Stimulated activated CD8-positive, alpha-beta memory T cell treated with anti-CD3 and anti-CD28 coated beads, Interleukin-4, amount 100 ng/mL, for 1 hour (primary cell): ENCODE measurements at places on chromosomes 16 and 17.

- DNase-seq: peak; percentile 62
These were observed 8.0 kb downstream of the ALOX12B start for GRCh38 chr17:8079291-8080207.

DNA sequence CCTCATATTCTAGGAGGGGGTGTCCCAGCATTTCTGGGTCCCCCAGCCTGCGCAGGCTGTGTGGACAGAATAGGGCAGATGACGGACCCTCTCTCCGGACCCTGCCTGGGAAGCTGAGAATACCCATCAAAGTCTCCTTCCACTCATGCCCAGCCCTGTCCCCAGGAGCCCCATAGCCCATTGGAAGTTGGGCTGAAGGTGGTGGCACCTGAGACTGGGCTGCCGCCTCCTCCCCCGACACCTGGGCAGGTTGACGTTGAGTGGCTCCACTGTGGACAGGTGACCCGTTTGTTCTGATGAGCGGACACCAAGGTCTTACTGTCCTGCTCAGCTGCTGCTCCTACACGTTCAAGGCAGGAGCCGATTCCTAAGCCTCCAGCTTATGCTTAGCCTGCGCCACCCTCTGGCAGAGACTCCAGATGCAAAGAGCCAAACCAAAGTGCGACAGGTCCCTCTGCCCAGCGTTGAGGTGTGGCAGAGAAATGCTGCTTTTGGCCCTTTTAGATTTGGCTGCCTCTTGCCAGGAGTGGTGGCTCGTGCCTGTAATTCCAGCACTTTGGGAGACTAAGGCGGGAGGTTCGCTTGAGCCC lies 11.6 kb downstream of the STH start:
- no peak for DNase-seq

- no peak for DNase-seq
These were observed 10.9 kb downstream of the HS3ST6 start for GRCh38 chr16:1907226-1907860.

GRCh38 chr17:8345951-8346665 lies 6.5 kb downstream of the ODF4 start:
- no peak for DNase-seq

- DNase-seq: no peak
These were observed 17.5 kb upstream of the TRAP1 start for GRCh38 chr16:3734758-3735221.

DNA sequence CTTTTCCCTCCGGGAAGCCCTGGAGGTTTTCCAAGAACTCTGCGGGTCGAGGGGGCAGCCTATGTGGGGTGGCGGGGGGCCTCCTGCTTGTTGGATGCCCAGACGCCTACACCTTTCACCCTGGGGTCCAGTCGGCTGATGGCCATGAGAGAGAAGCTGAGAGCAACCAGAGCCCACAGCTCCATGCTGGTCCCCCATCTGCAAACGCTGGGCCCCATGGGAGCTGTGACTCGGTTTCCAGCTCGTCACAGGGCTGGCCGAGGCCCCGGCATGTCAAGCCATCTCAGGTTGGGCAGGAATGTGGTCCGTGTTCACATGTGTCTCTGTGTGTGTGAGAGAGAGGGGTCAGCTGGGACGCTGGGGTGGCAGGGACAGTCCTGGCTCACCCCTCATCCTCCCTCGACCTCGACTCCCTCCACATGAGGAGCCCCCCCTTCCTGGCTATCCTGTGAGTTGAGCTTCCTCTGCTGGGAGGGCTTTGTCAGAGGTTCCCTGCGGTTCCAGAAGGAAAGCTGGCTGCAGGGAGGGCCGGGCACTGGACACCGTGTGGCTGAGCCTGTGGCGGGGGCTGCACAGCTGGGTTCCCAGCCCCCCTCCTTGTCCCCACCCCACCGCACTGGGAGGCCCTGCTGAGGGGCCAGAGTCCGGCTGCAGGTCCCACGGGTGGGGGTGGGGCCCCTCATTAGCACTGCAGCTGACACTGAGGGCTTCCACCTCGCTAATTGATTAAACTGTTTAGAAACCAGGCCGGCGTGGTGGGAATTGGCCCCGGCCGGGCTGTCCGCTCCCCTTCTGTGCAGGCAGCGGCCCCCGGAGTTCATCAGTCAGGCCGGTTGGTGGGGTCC lies 19.1 kb downstream of the METRNL start:
- DNase-seq: no peak

GRCh38 chr17:67151717-67152116 lies 93.3 kb downstream of the HELZ start:
- DNase-seq: no peak

- DNase-seq: no peak
These were observed 511.5 kb downstream of the TOX3 start for GRCh38 chr16:52035436-52035835.

GRCh38 chr17:2070241-2071023 lies 15.5 kb downstream of the HIC1 start:
- DNase-seq: no peak

DNA sequence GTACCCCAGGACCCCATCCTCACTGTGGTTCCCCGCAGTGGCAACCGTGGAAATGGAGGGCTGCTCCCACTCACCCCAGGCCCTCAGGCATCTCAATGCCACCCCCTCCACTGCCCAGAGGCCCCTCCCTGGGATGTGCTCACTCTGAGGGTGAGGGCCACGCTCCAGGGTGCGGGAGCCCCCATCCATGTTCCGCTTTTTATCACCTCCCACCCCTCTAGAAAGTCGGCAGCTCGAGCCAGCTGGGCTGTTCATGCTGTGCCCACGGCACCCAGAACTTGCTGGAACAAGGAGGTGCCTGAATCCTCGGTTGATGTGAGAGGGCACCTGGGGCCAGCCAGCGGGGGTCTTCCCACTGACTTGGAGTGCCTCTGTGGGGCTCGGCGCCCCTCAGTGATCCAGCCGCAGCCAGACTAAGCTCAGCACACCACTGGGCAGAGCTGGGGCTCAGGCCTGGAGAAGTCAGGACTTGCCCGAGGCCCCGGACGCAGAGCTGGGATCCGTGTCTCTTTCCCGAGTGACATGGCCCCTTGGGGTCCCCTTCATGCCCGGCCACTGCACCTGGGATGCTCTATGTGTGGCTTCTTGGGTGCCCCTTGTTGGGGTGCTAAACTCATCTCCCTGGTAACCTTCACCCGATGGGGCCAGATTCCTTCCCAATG lies 143.1 kb upstream of the GSE1 start:
- DNase-seq: no peak

DNA sequence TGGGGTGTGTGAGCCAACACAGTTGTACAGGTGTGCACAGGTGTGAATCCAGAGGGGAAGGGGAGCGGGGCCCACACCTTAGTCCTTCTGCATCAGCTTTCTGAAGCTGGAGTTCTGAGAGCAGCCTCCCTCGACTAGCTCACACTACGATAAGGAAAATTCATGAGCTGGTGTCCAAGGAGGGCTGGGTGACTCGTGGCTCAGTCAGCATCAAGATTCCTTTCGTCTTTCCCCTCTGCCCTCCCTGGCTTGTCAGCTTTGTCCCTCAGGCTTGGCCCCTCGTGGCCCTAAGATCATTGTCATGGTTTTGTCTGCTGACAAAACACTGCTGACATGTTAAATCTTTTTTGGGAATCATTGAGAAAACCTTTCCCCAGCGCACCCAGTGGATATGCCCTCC lies 47.5 kb downstream of the OR1D5 start:
- no peak for DNase-seq

DNA sequence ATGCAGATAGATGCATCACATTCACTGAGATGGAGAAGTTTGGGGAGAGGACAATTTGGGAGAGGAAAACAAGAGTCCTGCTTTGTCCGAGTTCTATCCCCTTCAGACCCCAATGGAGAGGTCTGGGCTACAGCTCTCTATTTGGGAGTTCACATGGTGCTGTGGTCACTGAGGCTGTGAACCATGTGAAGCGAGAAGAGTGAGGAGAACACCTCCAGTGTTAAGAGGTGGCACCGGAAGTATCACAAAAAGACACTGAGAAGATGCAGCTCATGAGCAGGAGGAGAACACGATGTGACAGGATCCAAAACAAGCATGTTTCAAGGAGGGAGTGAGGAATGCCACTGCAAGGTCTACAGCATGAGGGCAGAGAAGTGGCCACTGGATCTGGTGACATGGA lies 39.7 kb downstream of the PIK3R5 start:
- DNase-seq: no peak

DNA sequence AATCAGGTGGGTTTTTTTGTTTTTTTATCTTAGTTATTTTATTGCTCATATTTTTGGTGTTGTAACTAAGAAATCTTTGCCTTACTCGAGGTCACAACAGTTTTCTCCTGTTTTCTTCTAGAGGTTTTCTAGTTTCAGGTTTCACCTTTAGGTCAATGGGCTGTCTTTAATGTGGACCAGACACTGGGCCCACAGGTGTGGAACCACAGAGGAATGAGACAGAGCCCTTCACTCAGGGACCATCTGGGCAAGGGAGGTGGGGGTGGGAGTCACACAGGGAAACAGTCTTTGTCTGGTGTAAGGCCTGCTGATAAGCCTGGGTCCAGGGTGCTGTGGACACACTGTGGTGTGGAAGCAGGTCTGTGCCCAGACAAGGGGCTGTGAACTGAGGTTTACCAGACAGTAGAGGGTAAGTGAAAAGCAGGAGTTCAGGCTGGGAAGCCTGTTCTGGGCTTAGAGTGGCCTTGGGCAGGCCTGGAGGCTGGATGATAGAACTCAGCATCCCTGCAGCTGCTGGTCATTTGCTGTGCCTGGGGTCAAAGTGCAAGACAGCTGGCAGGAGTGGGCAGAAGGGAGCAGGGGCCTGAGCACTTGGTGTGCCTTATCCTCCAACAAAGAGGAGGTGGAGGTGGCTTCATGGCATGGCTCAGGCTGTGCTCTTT lies 75.6 kb downstream of the SPECC1 start:
- no peak for DNase-seq

DNA sequence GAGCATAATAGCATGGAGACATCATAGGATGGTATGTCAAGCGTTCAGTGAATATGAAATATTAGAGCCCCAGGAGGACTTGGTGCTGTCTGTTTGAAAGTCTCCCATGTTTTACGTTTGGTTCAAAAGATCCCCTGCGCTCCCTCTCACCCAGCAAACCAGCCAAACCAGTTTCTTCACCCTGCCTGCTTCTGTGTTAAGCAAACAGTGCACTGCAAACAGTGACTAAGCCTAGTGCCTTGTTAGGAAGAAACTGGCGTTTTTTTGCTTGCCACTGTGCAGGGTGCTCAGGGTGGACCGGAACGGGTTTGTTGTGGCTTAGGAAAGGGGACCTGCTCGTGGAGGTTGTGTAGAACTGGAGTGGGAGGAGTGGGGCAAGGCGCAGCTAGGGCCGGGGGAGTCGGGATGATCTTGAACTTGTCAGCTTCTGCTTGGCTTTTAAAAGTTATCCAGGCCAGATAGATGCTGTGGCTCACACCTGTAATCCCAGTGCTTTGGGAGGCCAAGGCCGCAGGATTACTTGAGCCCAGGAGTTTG lies 7.7 kb downstream of the CDH1 start:
- DNase-seq: no peak

GRCh38 chr16:70804153-70804733 lies 3.3 kb upstream of the VAC14 start:
- DNase-seq: no peak

GRCh38 chr17:48578616-48579470 lies 693 bp upstream of the HOXB4 start:
- no peak for DNase-seq

- DNase-seq: no peak
These were observed 77.0 kb downstream of the CDH11 start for GRCh38 chr16:65044873-65045272.

DNA sequence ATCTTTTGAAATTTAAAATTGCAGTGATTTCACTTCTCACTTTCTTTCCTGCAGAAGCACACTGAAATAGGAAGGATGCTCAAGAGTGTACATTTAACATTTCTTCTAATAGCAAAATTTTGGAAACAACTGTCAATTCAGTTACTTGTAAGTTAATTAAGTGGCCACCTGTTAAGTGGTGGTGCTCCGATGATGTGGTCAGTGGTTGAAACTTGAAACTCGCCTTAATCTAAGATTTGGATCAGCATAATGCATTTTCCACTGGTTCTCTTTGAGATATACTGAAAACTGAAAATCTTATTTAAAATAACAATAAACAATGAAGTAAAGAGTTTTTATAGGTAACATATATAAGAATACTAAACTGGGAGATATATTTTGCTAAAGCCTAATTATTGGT lies 7.0 kb upstream of the MYH8 start:
- DNase-seq: no peak

DNA sequence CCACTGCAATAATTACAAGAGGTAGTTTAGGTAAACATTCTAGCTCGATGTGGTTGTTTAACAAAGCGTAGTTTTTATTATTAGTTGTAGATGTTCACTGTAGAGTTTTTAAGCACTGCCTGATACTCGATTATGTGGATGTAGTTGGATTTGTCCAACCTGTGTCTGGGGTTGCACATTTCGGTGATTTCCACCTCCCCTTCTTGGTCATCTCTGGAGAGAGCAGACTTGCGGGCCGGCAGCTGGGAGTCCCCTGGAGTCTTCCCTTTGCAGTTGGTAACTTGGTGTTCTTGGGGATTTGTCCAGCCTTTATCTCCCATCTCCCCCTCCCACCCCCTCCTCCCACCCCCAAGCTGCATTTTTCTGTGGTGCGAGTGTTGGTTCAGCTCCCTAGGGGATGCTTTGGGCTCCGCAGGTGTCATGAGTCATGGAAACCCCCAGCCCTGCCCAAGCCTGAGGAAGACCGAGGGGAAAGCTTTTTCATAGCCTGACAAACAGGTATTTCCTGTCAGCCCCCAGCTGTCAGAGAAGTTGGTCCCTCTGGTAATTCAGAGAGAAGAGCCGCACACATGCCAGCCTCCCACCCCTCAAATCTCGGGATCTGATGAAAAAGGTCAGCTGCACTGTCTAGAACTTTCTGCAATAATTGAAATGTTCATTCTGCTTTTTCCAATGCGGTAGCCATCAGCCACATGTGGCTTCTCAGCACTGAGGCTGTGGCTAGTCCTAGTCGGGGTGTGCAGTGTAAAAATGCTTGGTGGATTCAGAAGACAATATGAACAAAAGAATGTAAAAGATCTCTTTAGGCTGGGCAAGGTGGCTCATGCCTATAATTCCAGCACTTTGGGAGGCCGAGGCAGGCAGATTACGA lies 50.3 kb downstream of the KSR1 start:
- no peak for DNase-seq

GRCh38 chr16:73371584-73372319 lies 323.8 kb upstream of the ZFHX3 start:
- no peak for DNase-seq

GRCh38 chr16:55144651-55145050 lies 179.4 kb upstream of the IRX6 start:
- DNase-seq: no peak

DNA sequence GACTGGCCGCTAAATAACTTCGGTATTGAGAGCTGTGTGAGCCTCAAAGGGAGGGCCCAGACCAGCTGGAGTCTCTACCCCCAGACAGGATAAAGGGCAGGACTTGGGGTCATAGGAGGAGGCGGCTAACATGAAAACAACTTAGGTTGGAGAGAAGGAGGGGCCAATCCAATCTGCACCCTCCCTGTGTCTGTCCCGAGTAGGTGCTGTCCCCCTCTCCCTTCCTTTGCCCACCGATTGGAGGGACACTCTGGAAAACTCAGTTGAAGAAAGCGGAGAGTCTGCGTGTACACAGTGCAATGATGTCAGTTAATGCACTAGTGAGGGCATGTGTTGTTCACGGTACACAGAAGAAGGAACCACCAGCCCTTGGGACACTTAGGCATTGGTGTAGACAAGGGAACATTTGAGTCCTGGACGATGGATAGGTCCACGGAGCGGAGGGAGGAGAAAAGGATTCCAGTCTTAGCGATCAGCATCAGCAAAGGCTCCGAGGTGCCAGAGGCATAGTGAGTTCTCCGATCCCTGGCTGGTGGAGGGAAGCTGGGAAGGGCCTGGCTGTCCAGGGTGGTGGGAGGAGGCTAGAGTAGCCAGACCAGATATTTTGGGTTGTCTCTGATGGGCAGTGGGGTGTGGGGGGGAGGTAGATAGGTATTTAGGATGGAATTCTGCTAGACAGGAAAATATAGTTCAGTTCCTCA lies 761 bp downstream of the NOL3 start:
- no peak for DNase-seq

GRCh38 chr17:38719943-38720641 lies 10.0 kb upstream of the CISD3 start:
- DNase-seq: no peak
